NCI-H345 (cell line): ENCODE measurements at places on chromosomes 6 and 20.

DNA sequence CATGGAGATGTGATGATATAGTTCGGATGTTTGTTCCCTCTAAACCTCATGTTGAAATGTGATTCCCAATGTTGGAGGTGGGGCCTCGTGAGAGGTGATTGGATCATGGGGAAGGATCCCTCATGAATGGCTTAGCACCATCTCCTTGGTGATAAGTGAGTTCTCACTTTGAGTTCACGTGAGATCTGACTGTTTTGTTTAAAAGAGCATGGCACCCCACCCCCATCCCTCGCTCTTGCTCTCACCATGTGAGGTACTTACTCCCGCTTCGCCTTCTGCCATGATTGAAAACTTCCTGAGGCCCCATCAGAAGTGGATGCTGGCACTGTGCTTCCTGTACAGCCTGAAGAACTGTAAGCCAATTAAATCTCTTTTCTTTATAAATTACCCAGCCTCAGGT is 10.9 kb downstream of the SLC32A1 start:
- no peak for DNase-seq

DNA sequence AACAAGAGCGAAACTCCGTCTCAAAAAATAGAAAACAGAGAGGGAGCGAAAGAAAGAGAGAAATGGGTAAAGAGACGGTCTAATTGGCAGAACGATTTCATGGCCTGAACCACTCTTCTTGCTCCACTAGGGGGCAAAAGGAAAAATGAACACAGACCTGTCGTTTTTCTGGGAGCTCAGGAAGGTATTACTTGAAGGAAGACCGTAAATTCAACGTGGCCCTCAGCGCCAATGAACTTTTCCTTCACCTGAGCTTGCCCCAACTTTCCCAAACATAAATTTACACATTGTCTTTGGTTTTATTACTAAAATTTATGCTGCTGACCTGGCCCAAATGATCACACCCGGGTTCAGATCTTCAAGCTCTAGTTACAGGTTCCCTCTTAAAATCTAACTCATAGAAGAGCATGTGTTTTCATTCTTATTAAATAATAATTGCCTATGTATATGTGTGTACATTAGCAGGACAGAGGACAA is 67.3 kb downstream of the ATP9A start:
- peak; percentile 5 for DNase-seq

DNA sequence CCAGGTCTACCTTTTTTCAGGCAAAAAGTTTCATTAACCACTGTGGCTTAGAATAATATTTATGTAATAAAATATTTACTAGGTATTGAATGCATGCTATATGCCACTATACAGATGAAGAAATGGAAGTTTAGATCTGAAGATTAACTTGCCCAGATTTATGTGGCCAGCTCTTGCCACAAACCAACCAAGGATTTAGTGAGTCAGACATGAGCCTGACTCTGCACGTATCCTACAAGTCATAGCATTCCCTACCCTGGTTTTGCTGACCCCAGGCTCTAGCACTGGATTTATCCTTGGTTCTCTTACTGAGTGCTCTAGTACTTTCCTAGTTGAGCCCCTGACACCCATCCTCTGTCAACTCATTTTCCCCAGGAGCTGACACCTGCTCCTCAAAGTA is 75.4 kb downstream of the ANKEF1 start:
- no peak for DNase-seq

GRCh38 chr6:112305795-112306564 is 41.1 kb upstream of the RFPL4B start:
- no peak for DNase-seq

GRCh38 chr20:2125474-2126112 is 24.0 kb downstream of the STK35 start:
- DNase-seq: no peak

DNA sequence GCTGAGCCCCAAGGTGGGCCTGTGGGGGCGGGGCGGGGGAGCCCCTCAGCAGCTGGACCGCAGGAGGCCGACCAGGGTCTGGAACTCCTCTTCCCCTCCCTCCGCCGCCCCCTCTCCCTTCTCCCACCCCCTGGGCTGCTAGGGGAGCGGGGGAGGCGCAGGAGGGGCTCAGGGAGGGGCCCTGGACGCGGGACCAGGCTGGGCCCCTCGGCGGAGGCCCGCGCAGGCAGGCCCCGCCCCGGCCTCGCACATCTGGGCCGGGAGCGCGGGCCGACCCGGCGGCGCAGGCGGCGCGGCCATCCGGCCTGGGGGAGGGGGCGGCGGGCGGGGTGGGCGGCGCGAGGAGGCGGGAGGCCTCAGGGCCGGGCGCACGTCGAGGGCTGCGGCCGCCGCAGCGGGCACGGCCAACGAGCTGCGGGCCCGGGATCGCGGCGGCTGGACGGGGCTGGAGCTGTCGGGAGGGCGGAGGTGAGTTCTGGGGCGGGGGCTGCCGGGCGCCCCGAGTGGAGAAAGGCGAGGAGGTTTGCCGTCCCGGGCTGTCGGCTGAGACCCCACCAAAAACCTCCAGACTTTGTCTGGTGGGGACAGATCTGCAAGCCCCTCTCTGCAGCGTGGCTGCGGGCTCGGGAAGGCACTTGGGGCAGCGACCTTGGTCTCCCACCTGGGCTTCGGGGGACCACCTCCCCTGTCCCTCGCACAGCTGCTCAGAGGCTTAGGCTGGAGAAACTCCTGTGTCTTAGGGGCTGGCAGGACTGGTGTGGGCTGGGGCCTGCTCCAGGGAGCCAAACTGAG is at the start of gene HSPA12B:
Gene HSPA12B, plus strand, starts transcription at position 359 of the 792 bp plus-strand sequence. CDS start 5,990 bp downstream, outside the sequence.
- no peak for DNase-seq
